ENCODE measurements at places on chromosomes 6 and 20.

GRCh38 chr20:19449051-19449450 lies 236.6 kb downstream of the SLC24A3 start:
- DNase-seq: no peak

DNA sequence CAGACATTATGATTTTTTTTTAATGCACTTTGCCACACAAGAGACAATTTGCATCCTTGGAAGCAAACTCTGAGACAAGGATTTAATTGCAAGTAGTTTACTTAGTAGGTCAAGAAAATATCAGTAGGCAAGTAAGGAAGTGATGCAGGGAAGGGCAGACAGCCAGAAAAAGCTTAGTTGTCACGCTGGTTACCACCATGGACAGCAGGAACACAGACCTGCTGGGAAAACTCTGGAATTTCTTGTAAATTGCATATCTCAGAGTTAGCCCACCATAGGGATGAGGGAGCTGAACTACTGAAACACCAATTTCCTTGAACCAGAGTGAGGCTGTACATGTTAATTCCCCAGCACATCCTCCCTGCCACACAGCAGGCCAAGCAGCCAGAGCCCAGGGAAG lies 92.7 kb downstream of the L3MBTL3 start:
- DNase-seq: no peak

GRCh38 chr6:11806561-11807317 lies 28.1 kb upstream of the ADTRP start:
- no peak for DNase-seq

DNA sequence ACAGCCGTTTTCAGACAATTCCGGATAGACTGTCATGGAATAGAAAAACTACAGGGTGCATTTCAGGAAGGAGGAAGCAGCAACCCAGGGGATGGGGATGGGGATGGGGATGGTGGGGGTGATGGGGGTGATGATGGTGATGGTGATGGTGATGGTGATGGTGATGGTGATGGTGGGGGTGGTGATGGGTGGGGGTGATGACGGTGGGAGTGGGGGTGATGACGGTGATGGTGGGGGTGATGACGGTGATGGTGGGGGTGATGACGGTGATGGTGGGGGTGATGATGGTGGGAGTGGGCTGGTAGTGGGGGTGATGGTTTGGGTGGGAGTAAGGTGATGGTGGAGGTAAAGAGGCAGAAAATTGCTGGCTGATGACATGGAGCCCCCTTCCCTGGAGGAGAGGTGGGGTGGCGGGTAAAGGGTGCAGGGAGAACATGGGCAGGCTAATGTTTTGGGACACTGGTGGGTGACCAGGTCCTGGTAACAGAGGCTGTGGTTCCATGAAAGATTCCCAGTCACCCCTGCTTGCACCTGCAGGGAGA lies 17.5 kb downstream of the LAMA5 start:
- DNase-seq: peak; percentile 31

- DNase-seq: no peak
These were observed 184.0 kb downstream of the UTRN start for GRCh38 chr6:144469144-144469575.

DNA sequence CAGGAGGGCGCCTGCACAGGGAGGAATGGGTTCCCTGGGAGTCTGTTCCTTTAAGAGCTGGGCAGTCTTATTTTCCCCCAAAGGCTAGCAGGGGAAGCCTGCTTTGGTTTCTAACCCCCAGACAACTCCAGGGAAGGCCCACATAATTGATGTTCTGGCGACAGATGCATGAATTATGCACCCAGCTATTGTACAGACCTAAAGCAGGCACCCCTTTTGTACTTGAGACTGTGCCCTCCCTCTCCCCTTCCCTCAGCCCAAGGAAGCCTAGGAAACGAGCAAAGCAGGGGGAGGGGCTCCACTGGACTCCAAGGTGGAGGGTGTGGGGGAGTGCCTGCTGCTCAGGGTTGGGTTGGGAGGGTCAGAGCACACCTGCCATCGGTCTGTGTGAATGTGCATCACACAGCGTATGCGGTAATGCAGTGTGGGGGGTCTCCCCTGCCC lies 102.1 kb downstream of the KCNB1 start:
- DNase-seq: peak; percentile 35

DNA sequence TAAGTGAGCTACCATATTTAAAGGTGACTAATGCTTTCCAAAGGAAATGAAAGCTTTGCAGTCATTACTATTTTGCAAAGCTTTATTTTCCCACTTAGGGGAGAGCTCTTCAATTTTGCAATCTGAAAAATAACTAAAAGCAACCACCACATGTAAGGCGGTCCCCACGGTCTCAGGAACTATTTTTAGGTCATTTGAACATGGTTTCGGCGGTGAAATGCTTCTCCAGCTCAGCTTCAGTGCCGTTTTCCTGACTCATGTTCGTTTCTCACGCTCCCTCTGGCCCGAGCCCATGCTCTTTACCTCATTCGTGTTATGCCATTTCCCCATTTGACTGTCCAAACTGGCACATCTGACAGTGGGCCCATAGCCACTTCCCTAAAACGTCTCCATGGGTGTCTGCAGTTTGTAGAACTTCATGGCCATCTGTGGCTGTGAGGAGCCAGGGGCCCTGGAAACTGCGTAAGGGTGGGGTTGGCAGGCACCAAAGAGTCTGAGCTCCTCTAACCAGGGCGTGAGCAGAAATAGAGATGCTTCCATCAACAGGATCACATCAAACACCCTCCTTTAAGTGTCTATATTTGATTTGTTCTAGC lies 46.5 kb downstream of the ADTRP start:
- DNase-seq: no peak

GRCh38 chr20:59182401-59183044 lies 18.9 kb downstream of the ZNF831 start:
- DNase-seq: no peak

GRCh38 chr20:22411627-22412450 lies 172.5 kb downstream of the FOXA2 start:
- no peak for DNase-seq

DNA sequence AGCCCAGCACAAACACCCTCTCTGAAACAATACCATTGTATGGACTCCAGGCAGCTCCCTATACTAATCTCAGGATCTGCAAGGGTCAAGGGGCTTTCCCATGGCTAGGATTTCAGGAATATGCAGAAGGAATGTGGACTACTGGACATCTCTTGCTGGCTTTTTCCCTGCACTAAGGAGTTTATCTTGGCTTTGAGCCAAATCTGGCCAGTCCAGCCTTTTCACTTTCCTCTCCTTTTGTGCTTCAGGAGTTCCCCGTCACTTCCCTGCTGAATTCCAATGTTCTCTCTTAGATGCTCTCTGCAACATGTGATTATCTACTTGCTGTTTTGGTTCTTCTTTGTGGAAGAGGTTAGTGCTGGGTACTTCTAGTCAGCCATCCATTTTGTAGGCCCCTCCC lies 568.2 kb downstream of the HDGFL1 start:
- DNase-seq: no peak

DNA sequence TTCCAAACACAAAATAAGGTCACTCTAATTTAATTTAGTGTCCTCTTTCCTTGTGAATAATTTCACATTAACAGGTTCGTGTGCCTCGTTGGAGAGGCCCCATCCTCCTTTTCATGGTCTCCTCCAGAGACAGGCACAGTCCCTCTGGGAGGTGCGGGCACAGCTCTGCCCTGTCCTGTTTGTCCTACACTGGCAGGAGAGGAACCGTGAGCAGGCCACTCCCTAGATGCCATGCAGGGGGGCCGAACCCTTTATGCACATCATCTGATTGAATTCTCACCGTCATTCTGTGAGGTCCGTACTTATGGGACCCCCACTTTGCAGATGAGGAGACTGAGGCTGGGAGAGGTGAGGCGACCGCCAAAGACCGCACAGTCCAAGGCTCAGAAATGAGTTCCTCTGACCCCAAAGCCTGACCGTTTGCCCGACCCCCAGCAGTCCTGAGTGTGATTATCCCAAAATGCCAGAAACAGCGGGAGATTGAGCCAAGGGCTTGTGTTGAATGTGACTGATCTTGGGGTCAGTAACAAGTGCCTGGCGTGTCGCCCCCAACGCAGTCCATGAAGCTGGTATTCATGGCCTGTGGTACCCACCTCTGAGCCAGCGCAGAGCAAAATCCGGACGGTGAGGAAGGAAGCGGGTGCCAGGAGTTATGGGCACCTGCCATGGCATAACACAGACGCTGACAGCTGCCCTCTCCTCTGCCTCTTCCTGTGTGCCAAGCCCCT lies 43.5 kb downstream of the PMEPA1 start:
- no peak for DNase-seq

DNA sequence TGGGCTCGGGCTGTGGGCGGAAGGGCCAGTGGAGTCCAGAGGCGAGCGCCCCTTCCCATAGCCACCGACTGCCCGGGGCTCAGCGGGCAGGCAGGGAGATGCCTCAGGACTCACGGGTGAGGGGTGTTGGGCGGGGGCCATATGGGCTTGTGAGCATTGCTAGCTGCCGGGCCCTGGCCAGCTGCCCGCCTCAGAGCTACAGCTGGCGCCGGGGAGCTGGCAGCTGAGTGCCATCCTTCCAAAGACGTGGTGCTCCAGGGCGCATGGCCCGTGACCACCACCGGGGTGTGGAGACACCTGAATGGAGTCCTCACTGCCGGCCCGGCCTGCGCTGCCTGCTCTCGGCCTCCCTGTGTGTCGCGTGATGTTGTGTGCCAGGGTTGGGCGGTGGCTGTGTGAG lies 10.6 kb upstream of the RBBP8NL start:
- DNase-seq: peak; percentile 13

DNA sequence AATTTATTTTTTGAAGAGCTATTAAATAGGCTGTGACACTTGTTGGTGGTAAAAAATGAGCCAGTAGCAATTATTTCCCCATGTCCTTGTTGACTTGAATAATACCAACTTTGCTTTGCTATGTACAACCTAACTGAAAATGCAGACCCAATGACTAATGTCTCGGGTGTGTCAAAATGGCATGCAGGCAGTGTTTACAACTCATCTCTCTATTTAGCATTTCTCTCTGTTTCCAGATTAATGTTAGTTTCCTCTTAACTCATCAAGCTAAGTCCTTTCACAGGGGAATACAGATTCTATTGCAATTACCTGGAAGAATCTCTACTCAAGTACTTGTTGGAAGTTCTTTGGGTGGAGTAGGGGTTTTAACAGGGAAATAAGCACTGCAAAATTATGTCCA lies 504.4 kb downstream of the BCKDHB start:
- no peak for DNase-seq

Measured in NCI-H2171 treated with DMSO at 0.1 percent for 48 hours (cell line).